ENCODE measurements at places on chromosomes 11 and 22.
A peak's percentile ranks its signal among the peaks of the same experiment; 100 is the strongest.

DNA sequence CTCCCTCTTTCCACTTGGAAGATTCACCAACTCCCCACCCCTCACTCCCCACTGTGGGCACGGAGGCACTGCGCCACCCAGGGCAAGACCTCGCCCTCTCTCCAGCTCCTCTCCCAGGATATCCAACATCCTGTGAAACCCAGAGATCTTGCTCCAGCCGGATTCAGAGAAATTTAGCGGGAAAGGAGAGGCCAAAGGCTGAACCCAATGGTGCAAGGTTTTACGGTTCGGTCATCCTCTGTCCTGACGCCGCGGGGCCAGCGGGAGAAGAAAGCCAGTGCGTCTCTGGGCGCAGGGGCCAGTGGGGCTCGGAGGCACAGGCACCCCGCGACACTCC is 397 bp upstream of the CD44 start:
- no peak for DNase-seq

DNA sequence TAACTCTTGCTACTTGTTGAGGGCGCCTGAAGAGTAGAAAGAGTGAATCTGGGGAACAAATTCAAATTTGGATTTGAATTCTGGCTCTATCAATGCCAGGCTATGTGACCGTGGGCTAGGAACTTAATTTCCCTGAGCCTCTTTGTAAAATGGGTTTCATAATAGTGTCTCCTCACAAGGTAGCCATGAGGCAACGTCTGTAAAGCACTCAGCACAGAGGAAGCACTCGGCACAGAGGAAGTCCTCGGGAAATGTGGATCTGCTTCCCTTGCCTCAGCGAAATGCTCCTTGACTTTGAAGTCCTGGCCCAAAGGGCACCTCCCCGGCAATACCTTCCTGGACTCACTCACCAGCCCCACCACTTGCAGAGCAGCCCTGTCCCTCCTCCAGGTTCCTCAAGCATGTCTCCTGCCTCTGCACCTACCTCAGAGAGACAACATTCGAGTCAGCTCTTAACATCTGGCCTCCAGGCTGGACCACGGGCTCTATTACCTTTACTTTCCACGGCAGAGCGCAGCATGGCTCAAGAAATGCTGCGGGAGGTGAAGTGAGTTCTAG is 17.7 kb downstream of the CD6 start:
- no peak for DNase-seq

- no peak for DNase-seq
Measured at GRCh38 chr11:107282195-107282594, 175.4 kb downstream of the CWF19L2 start.

DNA sequence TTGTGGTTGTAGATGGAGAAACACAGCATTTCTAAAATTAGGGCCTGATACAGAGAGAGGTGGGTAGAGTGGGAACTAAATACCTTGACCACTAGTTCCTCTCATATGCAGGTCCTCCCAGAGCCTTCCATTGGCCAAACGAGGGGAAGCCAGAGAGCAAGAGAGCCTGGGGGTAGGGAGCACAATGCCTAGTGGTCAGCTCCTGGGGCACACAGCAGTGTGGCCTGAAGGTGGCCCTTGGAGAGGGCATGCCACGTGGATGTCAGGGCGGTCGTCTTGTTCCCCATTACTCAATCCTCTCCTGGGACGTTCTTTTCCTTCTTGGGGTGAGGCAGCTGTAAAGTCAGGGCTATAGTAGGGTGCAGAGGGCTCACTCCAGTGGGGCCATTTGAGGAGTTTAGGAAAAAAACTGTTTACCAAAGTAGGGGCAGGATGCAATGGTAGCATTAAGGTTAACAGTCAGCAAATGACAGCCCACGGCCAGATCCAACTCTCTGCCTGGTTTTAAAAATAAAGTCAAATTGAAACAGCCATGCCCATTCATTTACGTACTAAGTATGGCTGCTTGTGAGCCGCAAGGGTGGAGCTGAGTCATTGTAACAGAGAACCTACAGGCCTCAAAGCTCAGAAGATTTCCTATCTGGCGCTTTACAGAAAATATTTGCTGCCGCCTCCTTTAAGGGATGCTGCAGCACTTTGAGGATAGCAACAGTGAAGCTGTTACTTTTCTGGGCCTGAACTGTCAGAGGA is 7.6 kb downstream of the MYO18B start:
- no peak for DNase-seq

GRCh38 chr11:70020336-70021214 is 57.5 kb upstream of the ANO1 start:
- DNase-seq, result no peak

- no peak for DNase-seq
Measured at GRCh38 chr22:43439368-43440103, 27.7 kb downstream of the MPPED1 start.

DNA sequence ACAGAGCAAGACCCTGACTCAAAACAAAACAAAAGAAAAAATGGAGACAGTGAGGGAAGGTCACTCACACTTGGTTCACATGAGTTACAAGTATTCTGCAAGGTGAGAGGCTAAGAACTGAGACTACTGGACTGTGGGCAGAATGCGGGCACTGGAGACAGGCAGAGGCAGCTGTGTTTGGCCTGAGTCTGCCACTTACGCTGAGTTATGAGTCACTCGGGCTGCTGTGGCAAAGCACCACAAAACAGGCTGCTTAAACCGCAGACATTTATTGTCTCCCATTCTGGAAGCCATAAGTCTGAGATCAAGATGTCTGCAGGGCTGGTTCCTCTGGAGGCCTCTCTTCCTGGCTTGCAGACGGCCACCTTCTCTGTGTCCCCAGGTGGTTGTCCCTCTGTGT is 122.8 kb downstream of the SHANK2 start:
- no peak for DNase-seq

- peak; percentile 98 for DNase-seq
Measured at GRCh38 chr22:38872172-38872830, at the start of gene CBX6. Gene CBX6, minus strand, starts transcription at chr22:38872216. Its CDS starts 26 bp downstream, at chr22:38872190.

GRCh38 chr22:47533961-47534803 is 771.7 kb downstream of the TBC1D22A start:
- DNase-seq, result no peak
